ENCODE measurements at places on chromosomes 7 and 10.

GRCh38 chr10:97321032-97321803 is 2.1 kb downstream of the FRAT1 start:
- DNase-seq, result no peak
- H3K4me1 ChIP-seq, result no peaks in the 10 kb centered on the region
- H3K27ac ChIP-seq, result no peak overlapping the region
- H3K36me3 ChIP-seq, result no peaks in the 10 kb centered on the region

- no peaks in the 10 kb centered on the region for H3K4me1 ChIP-seq
- no peaks in the 10 kb centered on the region for H3K36me3 ChIP-seq
- no peaks in the 10 kb centered on the region for H3K27me3 ChIP-seq
- DNase-seq, result no peak
Observed at GRCh38 chr10:12690525-12691126, 310.9 kb downstream of the CCDC3 start.

DNA sequence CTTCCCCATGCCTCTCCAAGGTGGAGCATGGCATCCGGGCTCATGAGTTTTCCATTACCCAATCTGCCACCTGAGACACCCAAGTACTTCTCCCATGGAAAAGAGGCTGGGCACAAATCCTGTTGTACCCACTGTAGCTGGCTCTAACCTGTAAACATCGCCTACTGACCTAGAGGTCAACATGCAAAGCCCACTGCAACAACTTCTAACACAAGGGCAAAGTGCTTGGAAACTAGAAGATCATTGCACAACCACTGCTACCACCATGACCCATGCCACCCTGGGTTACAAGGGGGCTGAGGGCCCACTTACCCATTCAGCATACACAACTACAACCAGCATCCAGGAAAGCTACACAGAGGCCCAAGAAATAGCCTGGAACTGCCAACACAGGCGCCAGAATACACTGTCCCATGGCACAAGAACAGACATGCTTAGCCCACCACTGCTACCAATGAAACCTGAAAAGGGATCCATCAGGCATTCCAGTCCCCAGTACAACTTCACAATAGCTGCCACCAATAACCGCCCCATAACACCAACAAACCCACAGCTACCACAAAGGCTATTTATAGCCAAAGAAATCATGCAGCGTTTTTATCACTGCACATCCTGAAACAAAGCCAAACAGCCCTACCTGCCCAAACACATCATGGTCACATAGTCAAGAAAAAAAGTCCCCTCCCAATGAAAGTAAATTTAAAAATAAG is 63.4 kb downstream of the RNF32 start:
- no peak overlapping the region for H3K4me3 ChIP-seq
- H3K4me1 ChIP-seq, result no peaks in the 10 kb centered on the region
- H3K36me3 ChIP-seq, result 0 out of 2 replicates have a peak, but pooled peaks cover 2% of the 10 kb centered on the region

GRCh38 chr7:55490099-55490498 is 82.2 kb downstream of the VOPP1 start:
- no peaks in the 10 kb centered on the region for H3K27me3 ChIP-seq
- no peaks in the 10 kb centered on the region for H3K4me1 ChIP-seq
- no peak overlapping the region for H3K4me3 ChIP-seq
- no peaks in the 10 kb centered on the region for H3K36me3 ChIP-seq
- DNase-seq, result no peak

DNA sequence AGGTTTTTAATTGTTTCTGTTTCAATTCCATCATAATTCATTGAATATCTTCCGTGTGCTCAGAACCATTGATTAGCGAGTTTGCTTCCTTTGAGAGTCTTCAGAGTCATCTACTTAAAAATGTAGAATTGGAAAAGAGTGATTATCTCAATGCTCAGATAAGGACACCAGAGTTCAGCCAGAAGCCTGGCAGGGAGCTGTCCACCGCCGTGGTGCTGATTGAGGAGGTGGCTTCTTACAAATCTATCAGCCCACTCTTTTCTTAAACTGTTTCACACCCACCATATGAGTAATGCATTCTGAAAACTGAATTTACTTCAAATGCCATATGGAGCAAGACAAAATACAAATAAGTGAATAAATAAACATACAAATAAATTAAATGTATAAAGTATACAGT is 79.3 kb downstream of the INSYN2A start:
- no peak overlapping the region for H3K4me3 ChIP-seq
- DNase-seq, result no peak
- H3K27me3 ChIP-seq, result no peaks in the 10 kb centered on the region

DNA sequence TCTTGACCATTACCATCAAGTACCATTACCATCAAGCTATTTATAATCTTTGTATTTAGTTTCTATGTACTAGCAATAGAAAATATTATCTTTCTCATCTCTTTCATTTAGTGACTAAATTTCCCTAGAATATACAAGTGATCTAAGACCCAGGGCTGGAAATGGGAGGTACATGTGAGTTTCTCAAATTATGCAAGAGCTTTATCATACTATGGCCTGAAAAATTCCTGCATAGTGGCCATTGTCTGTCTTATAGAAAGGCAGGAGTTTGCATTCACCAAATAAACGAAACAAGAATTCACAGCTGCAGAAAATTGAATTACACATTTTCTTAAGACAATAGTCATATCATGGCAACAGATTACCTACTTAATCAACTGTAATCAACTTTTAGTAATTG is 50.7 kb upstream of the HDAC9 start:
- no peak for DNase-seq
- no peak overlapping the region for H3K4me3 ChIP-seq
- no peaks in the 10 kb centered on the region for H3K36me3 ChIP-seq
- H3K27me3 ChIP-seq, result no peaks in the 10 kb centered on the region
- no peak overlapping the region for H3K27ac ChIP-seq
- no peaks in the 10 kb centered on the region for H3K4me1 ChIP-seq

GRCh38 chr7:108452707-108453106 is 3.5 kb downstream of the NRCAM start:
- H3K36me3 ChIP-seq, result no peaks in the 10 kb centered on the region
- no peak overlapping the region for H3K27ac ChIP-seq
- H3K4me1 ChIP-seq, result no peaks in the 10 kb centered on the region
- 0 out of 2 replicates have a peak, but pooled peaks cover 4% of the 10 kb centered on the region for H3K27me3 ChIP-seq

All from HCT116 (cell line).